Placental epithelial cell (primary cell): ENCODE measurements at places on chromosomes 13 and 19. TPM values are rescaled to one million over a fixed set of nuclear protein-coding genes. Genes with fewer than 3 reads are reported as not detected.

Gene KLC3
- 33.4 and 39.1 TPM in 2 replicates for total RNA-seq

Gene ZNF793
- 7.5 TPM in 2 replicates for total RNA-seq

Gene SELENOV
- not detected in 2 replicates for total RNA-seq

Gene GJB2
- total RNA-seq, result not detected in 2 replicates

Gene PCSK4
- 2.5 and 3.1 TPM in 2 replicates for total RNA-seq

Gene SRRM5
- under 0.01 and 0.22 TPM in 2 replicates for total RNA-seq

Gene PPM1N
- 1.1 and 2.0 TPM in 2 replicates for total RNA-seq

Gene ZGLP1
- total RNA-seq, result 0.39 and 0.87 TPM in 2 replicates

Gene ZNF223
- total RNA-seq, result 7.5 and 7.9 TPM in 2 replicates
